ENCODE measurements at places on chromosomes 1 and 21.

DNA sequence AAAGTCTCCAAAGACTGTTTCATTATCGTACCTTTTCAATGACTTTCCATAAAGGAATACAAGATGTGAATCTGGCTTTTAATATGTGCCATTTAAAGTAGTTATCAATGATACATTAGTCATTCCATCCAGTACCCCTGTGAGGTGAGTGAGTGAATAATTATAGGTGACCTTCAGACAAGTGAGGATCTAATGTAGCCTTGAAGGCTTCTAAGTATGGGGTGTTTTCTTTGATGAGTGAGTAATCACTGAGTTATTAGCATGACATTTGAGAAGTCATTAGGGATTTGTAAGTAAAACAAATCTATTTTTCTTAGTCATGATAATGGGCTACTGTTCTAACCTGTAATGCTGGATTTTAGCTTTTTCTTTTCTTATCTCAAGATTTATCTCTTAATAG is 831.4 kb downstream of the ADGRL2 start:
- DNase-seq, result no peak

DNA sequence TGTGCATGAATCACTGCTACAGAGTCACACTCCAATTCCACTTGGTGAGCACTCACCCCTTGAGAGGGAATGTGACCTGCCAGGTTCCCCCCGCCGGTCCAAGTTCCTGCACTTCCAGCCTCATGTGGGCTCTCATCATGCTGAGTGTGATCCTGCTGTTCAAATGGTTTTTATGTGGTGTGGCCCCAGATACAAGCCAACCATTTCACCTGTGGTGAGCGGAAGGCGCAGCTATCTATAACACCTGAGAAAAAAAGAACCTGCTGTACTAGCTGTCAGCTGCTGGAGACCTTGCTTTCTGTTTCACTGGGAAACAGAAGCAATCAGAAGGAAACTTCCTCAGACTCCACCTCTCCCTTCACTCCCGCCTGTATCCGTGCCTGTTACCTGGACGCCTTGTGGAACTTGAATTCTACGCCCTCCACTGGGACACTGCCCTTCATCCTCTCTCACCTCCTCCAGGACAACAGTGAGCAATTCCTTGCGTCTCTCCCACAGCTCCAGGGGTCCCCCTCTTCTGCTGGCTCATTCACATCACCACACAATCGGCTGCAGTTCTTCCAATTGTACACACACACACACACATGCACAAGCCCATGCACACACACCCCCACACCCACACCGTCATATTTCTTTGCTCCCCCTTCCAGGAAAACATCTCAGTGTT is 64.4 kb upstream of the RPL11 start:
- DNase-seq, result no peak

- no peak for DNase-seq
Observed at GRCh38 chr1:111851552-111851951, 95.9 kb downstream of the DDX20 start.

- no peak for DNase-seq
Observed at GRCh38 chr1:239184561-239185244, 201.7 kb upstream of the CHRM3 start.

DNA sequence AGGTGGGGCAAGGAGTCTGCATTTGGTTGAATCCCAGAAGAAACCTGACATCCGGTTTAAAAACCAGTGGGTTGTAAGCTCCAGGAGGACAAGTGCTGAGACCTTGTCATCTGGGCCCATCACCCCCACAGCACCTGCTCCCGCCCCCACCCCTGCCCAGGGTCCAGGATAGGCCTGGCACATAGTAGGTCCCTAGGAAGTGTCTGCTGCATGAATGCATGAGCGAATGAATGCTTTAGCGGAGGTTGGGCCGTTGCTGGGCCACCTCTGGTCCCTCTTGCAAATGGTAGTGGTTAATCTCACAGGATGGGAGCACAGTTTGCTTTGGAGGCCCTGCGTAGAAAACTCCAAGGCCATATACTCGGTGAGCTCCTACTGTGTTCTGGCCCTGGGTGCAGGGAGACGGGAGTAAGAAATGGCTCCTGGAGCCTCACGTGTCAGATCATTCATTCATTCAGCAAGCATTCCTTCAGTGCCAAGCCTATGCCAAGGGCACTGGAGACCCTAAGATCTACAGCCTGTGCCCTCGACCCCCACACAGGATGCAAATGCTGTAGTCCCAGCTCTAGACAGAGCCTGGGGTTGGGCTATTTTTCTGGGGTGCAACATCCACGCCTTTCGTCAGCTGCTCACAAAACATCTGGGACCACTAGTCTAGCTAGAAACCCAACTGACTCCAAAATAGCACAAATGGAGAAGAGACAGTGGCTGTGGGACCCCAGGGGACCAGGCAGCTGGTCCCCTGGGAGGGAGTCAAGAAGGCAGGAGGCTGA is 28.9 kb downstream of the EPHA2 start:
- DNase-seq, result no peak

GRCh38 chr1:6248932-6249738 is 5.2 kb downstream of the HES3 start:
- DNase-seq, result no peak

DNA sequence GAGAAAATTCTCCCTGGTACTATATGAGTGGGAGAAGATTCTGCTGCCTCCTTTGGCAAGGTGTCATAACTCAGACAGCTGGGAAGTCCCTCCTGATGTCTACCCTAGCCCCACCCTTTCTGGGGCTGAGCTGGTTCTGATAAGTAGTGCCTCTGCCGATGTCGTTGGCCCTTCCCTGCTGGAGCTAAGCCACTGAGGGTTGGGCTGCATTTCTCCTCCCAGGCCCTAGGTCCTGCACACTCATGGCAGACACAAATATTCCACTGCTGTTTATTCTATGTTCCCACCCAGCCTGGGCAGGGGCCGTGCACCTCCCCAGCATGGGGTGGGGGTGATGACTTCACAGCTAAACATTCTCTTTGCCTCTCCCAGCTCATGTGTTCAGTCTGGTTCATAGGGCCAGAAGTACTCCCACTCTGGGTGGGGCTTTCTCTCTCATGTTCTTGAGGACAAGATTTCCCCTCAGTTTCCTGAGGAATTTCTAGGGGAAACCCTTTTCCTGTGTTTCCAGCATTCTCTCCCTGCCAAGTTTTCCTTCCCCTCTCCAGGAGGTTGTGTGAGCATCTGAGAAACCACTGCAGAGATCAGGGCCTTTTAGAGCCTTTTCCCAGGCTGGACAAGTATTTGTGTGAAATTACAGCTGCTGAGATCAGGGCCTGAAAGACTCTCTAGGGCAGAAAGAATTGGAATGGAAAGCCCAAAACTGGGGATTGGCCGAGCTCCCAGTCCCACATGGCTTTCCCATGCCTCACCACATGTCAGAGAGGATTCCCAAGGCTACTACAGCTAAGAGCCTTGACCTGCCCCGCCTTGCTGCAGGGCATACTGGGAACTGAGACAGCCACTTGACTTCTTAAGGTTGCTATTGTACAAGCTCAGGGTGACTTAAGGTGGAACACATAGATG is 66.2 kb downstream of the ATP2B4 start:
- DNase-seq, result no peak

- no peak for DNase-seq
Observed at GRCh38 chr1:101540161-101540560, 303.3 kb downstream of the S1PR1 start.

GRCh38 chr1:232964601-232965000 is 14.2 kb downstream of the NTPCR start:
- no peak for DNase-seq

GRCh38 chr1:241532864-241533263 is 686 bp downstream of the KMO start:
- no peak for DNase-seq

DNA sequence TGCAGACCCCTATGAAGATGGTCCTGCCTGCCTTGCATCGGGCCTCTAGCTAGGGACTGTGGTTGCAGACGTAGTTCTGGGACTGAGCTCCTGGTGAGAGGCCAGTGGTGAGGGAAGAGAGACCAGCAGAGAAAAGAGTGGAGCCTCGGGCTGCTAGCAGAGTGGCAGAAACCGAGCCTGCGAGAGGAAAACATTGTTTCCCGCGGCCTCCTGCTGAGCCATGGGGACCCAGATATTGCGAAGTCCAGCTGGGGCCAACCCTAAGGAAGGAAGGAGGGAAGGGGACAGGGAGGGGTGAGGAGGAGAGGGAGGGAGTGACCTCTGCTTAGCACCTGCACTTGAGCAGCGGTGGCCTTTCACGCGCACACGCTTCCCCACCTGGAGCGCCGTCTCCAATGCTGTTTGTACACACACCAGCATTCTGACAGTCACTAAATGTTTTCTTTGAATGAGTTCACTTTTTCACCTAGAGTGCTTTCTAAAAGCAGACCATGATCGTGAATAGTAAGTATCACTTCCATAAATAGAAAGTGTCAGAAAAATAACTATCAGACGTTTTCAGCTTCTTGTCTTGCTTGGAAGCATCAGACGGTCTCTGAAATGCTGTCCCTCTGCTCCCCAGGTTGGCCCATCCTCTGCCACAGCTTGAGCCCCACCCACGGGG is 2.5 kb upstream of the FNDC10 start:
- DNase-seq, result no peak

- DNase-seq, result no peak
Observed at GRCh38 chr1:181972256-181972655, 89.3 kb downstream of the ZNF648 start.

- DNase-seq, result no peak
Observed at GRCh38 chr1:174974711-174975119, 25.0 kb upstream of the CACYBP start.

DNA sequence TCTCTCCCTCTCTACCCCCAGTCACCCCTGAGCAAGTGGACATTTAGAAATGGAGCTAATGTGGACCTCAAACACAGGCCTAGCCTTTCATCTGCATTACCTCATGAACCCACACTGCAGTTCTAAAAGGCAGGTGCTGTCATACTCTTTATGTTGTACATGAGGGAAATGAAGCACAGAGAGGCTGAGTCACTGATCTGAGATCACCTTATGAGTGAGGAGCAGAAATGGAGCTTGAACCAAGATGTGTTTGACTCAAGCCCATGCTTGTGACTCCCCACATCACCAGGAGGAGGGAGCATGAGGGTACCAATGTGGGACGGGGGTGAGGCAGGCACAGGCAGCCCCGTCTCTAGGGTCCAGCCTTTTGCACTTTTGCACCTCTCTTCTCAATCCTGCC is 702.8 kb downstream of the PTPRU start:
- no peak for DNase-seq

Data from activated T-cell treated with anti-CD3 and anti-CD28 coated beads for 1 hour (primary cell).